ENCODE measurements at places on chromosomes 6 and 20.
A peak's percentile ranks its signal among the peaks of the same experiment; 100 is the strongest.

DNA sequence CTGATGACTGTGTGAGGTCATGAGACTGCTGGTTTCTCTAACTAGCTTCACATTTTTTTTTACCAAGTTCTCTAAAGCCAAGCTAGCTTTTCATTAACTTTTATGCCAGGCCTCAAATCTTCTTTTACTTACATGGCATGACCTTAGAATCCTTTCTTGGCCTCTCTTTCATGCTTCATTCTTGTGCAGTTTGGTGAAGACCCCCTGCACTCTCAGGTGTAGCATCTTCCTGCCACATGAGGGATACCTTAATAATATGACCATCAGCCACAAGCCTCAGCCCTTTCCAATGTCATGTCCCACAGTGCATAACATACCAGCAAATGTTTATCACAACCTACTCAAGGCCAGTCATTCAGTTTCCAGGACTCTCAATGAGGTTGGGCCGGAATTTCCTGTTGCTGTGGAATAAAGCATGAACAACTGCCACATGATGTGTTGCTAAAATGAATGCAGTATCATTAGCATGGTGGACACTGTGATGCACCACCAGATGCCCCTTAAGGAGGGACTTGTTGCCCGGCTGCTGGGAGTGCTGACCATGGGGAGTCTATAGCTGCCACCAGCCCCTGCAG lies 72.2 kb downstream of the RIN2 start:
- no peak for DNase-seq

- DNase-seq, result no peak
Measured at GRCh38 chr20:19624221-19624965, 133.7 kb upstream of the RIN2 start.

DNA sequence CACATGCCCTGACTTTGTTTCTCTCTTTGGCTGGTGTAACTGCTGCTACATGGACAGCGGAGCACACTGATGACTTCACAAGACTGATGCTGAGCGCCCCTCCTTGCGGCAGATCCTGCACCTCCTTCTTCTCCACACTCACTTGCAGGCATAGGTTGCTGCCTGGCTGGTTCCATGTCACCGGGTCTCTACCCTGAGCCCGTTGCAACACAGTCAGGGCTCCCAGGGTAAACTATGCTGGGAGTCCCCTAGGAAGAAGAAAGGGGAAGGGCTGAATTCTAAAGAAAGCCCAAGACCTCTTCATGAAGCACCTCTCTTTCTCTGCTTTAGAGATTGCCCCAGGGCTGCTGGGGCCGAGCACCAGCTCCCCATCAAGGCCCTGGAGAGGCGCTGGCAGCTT lies 83.3 kb upstream of the DUSP22 start:
- DNase-seq, result no peak

GRCh38 chr6:42450477-42451332 lies 1.0 kb downstream of the TRERF1 start:
- DNase-seq, result no peak

DNA sequence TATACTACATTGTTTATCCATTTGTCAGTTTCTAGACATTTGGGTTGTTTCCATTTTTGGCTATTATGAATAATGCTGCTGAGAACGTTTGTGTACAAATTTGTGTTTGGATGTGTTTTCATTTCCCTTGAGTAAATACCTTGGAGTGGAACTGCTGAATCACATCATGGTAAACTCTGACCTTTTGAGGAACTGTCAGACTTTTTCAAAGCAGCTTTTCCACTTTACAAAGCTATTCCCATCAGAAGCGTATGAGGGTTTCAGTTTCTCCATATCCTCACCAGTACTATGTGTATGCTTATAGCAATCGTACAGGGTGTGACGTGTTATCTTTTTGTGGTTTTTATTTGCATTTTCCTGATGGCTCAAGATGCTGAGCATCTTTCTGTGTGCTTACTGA lies 103.7 kb downstream of the MYO6 start:
- no peak for DNase-seq

GRCh38 chr6:50905297-50905696 lies 86.6 kb downstream of the TFAP2B start:
- DNase-seq, result no peak

GRCh38 chr6:2448826-2449571 lies 203.6 kb upstream of the GMDS start:
- DNase-seq, result peak; percentile 66

DNA sequence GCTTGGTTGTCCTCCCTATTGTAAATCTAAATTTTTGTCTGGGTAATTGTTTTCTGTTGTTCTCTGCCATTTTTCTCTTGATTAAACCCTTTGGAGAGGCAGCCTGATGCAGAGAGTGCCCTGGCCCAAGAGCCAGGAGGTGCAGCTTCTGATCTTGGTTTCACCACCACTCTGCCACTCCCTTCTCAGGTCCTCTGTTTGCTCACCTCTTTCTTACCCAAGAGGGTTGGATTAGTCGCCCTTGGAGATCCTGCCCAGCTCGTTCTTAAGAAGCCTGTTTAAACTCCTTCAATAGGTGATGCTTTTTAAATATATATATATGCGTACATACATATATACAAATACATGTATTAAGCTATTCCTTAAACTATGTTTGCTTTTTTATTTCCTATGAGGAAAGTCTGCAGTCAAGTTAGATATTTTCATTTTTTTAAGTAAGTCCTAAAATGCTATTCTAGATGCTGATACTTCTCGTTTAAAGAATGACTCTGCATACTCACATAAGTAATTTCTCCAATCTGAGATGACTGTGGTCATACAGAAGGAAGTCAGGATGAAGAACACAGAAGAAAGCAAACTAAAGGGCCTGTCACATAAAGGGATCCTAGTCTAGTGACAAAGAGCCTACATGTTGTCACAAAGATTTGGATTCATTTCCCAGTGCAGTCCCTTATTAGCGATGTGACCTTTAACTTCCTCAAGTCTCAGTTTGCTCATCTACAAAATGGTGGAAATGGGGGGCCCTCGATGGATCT lies 19.9 kb downstream of the TPD52L1 start:
- DNase-seq, result no peak

DNA sequence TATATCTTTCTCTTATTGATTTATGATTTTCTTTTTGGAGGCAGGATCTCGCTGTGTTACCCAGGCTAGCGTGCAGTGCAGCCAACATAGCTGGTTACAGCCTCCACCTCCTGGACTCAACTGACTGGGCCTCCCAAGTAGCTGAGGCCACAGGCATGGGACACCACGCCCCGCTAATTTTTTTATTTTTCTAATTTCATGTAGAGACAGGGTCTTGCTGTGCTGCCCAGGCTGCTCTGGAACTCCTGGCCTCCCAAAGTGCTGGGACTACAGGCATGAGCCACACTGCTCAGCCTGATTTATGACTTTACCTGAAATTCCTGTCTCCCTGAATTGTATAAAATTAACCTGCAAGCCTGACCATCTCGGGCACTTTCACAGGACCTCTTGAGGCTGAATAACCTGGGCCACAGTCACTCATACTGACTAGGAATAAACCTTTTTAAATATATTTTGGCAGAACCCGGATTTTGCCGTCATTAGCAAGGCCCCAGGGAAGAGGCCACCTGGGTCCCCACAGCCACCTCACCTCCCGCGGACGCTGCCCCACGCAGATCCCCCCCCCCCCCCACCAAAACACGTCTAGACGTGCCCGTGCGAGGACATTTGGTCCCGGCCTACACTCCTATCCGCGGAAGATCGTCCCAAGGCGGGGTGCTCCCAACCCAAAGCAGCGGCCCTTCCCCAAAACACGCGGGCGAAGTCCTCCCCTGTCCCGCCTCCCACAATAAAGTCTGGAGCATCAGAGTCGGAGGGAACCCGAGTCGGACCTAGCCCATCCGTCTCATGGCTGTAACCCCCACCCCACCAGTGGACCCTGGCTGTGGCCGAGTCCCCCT lies 902 bp downstream of the ZNF337 start:
- no peak for DNase-seq

GRCh38 chr6:26087284-26088115 lies at the start of gene HFE:
HFE (plus strand) TSS chr6:26087429; CDS start chr6:26087441, 12 bp downstream.
- DNase-seq, result no peak

- DNase-seq, result no peak
Measured at GRCh38 chr20:57198132-57199072, 68.0 kb downstream of the BMP7 start.

DNA sequence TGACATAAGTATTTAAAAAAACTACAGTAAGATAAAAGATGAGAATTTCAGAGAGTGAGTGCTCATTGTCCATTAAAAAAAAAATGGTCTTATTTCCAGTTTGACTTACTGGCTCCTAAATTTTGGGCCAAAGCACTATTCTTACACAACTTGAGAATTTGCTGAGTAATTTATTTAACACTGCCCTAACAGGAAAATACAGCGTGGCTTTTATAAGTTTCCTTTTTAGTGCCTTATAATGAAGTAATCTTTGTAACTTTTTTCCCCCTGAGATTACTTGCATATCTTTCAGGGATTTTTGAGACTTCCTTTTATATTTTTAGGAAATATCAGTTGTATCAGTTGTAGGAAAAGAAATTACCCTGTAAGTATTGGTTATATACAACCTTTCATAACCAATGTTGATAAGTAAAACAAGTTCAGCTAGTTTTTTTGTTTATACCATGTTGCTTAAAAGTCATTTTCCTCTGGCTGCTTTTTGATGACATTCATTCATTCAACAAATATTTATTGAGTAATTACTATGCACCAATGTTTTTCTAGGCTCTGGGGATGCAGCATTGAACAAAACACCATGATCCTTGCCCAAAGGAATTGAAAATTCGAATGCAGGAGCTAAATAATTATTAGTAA lies 106.4 kb upstream of the SGK1 start:
- DNase-seq, result no peak
